ENCODE measurements at places on chromosomes 1 and 21.

DNA sequence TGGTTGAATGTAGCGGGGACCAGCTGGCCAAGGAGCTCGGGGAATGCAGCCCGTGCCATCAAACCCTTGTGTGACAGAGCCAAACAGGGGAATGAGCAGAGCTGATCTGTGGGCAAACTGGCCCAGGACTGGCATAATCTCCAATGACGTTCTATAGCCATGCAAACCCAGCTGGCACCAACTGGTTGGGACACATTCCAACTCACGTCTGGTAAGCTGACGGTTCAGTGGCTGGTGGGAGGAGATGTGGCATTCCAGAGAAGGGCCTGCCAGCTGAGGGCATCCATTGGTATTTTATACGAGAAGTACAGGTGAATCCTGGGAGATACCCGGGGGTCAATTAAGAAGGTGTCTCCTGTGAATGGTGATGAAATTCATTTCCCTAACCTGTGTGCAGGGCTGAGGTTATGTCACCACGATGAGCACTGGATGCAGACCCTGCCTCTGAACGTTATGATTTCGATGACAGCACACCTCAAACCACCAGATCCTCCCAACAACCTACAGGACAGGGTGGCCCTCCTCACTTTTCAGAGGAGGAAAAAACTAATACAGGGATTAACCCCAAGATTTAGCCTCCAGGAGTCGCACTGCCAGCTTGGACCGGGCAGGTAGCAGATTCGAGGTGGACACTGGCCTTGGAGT, 39.0 kb upstream of the RUNX3 start:
- DNase-seq: peak; percentile 20

DNA sequence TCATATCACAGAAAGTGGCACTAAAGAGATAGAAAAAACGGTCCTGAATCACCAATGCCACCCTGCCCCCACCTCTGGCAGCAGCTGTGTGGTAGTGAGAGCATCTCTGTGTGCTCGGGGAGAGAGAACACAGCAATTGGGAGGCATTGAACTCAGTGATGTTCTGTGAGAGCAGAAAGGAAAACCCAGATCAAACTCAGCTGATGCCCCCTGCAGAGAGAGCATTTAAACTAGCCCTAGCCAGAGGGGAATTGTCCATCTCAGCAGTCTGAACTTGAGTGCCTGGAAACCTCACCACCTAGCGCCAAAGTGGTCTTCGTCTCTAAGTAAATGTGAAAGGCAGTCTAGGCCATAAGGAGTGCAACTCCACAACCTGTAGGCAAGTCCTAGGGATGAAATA, 21.3 kb downstream of the SLC44A5 start:
- DNase-seq: peak; percentile 12

- no peak for DNase-seq
These were observed 1.1 kb downstream of the SGIP1 start for GRCh38 chr1:66535061-66535460.

- peak; percentile 81 for DNase-seq
These were observed 23.0 kb upstream of the DMBX1 start for GRCh38 chr1:46466477-46467182.

DNA sequence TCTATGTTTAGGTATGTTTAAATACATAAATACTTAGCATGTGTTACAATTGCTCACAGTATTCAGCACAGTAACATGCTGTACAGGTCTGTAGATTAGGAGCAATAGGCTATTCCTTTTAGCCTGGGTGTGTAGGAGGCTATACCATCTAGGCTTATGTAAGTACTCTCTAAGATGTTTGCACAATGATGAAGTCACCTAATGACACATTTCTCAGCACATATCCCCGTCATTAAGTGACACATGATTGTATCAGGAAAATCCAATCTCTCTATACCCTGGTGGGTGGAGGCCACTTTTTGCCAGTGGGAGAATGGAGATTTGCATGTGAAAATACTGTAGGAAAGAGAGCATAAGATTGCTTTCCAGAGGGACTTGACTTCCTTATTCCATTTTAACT, 5.5 kb upstream of the TEDDM1 start:
- DNase-seq: peak; percentile 44

DNA sequence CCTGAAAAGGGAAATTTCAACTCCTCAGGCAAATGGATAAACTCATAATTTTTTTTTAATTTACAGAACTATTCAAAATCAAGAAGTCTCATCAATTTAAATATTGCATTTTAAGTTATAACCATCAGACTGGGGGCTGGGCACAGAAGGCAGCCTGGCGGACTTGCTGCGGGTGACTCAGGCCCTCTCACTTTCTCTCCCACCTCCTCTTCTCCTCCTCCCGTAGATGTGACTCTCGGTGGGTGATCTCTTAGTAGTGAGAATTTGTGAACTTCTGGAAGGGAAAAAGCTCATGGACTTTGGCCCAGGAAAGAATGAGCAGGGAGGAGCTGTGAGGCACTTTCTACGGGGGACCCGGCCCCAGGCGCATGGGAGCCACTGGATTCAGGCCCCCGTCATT, 32.9 kb downstream of the CLIC6 start:
- DNase-seq: no peak

DNA sequence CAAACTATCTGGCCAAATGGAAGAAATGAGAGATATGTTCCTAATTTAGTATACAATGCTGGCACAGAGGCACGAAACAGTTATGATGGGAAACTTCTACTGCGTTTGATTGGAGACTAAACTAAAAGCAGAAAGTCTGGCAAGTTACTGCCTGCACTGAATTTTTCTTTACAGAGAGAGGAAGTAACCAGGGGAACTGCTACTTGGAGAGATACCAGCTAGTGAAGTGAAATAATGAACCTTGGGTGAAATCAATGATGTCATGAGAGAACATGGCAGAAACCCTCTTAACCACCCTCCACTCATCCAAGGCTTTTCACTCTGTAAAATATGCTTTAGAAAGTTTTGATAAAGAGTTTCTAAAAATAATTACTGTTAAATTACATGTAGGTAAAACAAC, 29.3 kb downstream of the NIBAN1 start:
- DNase-seq: no peak

DNA sequence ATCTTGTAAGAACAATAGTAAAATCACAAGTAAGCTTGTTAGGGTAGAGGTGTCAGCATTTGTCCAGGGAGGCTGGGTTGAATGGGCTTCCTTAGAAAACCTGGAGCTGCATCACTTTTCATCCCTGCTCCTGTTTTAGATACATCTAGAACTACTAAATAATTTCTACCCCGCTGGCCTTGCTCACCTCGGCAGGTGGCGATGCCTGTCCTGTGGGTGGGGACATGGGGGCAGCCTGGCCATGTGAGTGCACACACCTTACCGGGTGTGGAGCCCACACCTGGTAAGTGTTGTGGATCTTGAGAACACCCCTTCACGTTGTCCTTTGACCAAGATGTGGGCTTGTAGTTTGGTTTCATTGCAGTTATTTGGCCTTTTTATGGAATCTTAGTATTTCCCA, 29.7 kb downstream of the URB2 start:
- DNase-seq: no peak

GRCh38 chr1:192896376-192896775, 87.5 kb downstream of the RGS2 start:
- no peak for DNase-seq

DNA sequence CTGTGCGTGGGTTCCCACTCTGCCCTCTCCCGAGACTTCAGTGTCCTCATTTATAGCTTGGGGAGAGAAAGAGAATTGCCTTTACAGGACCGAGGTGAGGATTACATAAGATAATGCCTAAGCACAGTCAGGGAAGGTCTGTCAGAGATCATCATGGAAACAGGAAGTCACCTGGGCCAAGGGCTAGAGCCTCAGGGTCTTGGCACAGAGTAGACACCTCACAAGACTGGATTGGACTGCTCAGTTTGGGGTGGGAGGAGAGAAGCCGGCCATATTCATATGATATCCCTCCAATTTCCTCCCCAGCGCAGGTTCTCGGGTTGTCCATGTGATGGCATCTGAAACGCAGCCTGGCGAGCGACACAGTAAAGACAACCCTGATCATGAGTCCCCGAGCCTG, 3.8 kb downstream of the CNR2 start:
- DNase-seq: no peak

GRCh38 chr1:103199001-103199400, 90.7 kb upstream of the COL11A1 start:
- no peak for DNase-seq

DNA sequence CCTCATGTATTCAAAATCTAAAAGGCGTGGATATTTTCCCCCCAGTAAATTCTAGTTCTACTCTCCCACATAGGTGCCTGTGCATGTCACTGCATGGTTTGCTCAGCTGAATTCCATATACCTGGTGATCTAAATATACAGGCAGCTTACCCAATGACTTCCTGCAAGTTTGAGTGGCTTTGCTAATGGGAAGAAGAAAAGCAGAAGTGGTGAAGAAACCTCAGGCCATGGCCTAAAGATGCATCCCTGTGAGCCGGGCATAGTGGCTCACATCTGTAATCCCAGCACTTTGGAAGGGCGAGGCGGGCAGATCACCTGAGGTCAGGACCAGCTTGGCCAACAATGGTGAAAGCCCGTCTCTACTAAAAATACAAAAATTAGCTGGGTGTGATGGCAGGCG, 11.5 kb downstream of the SLC44A3 start:
- DNase-seq: no peak

DNA sequence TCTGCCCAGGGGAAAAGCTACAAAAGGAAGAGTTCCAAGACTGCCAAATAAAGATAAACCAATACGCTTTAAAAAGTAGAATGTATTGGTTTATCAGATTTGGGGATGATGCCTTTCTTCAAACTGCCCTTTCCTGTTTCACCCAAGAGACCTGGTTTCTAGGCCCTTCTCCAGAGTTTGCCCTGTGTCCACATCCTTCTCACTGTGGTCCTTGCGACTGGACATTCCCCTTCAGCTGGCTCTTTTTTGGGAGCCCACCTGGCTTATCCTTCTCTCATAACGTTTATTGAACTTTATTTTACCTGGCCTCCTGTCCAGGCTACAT, 490 bp upstream of the CZIB start:
- DNase-seq: no peak

GRCh38 chr1:111289371-111289770, 1.3 kb upstream of the CHIA start:
- no peak for DNase-seq

DNA sequence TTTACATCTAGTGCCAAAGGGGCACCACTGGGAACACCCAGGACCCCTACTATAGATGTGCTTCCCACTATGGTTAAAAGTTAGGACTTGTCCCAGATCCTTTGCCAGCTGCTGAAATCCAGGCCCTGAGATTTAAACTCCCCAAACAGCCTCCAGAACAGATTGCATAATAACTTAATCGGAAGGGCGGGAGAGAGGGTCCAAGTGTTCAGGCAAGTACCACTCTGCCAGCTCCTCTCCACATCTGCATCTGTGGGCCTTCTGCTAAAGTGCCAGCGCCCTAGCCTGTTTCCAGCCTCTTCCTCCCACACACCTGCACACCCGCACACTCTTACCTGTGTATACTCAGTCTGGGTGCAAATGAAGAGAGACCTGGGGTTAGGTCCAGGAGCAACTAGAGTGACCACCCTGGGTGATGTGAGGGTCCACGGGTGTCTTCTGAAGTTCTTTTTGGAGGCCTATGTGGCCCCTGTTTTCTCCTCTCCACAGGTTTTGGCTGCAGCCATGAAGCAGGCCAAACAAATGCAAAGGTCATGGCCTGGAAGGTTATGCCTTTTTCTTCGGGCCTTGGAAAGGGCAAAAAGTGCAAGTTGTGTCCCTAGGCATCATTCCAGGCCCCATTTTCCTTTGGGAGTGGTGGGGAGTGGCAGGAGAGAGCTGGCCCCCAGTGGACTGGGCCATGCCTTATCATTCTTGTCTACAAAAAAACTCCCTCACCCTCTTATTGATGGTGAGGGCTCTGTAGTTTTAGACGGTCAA, 29.3 kb downstream of the KIRREL1 start:
- DNase-seq: no peak

DNA sequence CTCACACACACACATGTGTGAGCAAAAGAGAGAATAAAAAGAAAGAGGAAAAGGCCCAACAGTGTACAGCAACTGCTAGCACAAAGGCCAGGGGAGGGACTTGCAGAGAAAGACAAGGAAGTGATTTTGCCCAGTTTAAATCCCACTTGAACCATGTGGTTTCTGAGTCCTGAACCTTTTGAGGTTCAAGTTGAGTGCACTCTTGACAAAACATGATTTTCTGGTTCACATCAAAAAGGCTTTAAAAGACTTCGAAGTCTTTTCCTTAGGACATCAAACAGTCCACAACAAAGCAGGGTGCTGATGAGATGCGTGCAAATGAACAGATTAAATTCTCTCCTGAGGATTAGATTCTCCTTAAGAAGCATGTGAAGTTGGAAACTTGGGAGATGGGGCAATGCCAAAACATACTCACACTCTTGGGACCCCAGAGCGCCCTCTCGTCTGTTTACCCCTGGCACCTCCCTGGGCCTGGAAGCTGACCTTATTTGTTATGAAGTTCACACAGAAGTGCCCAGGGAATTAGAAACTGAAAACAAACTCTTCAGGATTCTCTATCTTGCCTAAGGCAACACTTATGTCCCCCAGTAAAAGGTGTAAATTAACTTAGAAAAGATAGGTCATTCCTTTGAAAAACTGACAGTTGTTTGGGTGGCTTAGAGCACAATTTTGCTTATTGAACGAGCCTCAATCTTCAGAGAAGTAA, 31.5 kb downstream of the RNF220 start:
- DNase-seq: peak; percentile 78

GRCh38 chr1:21174654-21175323, 1.9 kb downstream of the EIF4G3 start:
- no peak for DNase-seq

DNA sequence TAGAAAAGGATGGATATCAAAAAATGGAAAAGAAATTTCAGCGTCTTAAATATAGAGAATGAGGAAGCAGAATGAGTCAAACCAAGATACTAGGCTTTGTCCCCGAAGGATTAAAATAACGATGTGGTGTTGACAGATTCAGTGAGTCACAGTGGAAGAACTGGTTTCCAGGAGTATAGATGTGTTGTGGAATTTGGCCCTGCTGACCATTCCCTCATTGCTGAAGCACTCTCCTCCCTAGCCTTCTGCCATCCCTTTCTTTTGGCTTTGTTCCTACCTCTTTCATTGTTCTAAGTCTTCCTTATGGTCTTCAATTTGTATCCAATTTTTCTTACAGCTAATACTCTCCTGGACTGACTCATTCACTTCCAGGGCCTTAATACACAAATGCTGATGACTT, 23.1 kb upstream of the USP25 start:
- DNase-seq: peak; percentile 88

- no peak for DNase-seq
These were observed 35.6 kb downstream of the CAMSAP2 start for GRCh38 chr1:200774311-200774710.

- no peak for DNase-seq
These were observed 5.8 kb upstream of the ETV3L start for GRCh38 chr1:157105298-157105987.

GRCh38 chr1:67578397-67579020, 106.5 kb upstream of the GADD45A start:
- peak; percentile 83 for DNase-seq

Measured in DMS53 (cell line).